Fibroblast of skin of back (primary cell): ENCODE measurements at places on chromosomes 4 and X.
A peak's percentile ranks its signal among the peaks of the same experiment; 100 is the strongest.

DNA sequence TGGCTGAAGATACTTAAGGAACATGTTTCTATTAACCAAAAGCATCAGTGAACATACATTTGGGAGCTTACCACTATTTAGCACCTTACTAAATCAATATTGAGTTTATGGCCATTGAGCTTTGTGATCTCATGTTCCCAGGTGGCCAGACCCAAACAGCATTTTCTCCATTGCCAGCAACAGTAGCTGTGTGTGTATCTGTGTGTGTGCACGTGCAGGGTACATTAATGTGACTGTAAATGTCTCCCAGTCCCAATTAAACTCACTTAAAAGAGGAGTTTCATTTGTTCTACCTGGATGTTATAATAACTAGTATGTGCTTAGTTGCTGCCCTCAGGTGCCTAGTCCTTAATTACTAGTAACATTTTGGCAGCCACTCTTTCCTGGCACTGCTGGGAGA is 282.4 kb downstream of the NR3C2 start:
- DNase-seq = no peak

DNA sequence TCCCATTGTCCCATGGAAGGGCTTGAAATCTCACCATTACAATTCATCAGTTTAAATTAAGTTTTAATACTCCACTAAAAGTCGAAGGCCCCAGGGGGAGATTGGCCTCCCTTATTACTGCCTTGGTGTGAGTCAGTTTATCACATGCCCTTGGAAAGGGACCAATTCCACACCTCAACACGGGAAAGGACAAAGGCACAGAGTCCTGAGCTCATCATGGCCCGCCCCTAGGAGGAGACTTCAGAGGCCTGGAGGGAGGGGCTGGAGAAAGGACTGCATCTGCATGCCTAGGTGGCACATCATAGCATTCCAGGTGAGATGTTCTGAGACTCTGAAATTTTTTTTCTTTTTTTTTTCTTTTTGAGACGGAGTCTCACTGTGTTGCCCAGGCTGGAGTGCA is 2.8 kb upstream of the SEL1L3 start:
- DNase-seq = no peak

- peak; percentile 80 for DNase-seq
These were observed 53.9 kb upstream of the SORBS2 start for GRCh38 chr4:185865901-185866328.

- DNase-seq = no peak
These were observed 28.3 kb upstream of the MAGEC2 start for GRCh38 chrX:142233400-142233799.

DNA sequence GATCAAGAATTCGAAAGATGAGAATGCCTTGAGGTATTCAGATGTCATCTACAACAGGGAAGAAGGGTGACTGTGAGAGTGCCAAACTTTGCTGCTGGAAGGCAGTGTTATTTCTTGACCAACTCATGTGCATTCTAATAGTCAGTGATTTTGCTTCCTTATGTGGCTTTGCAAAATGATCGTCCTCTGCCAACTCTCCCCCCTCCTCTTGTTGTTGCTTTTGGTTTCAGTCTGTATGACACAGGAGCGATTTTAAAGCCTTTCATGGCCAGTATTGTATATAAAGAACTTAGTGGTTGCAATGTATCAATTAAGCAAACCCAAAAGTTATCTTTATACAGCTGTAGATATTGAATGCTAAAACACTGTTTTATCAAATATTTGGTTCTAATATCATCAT is 379.1 kb downstream of the IL1RAPL1 start:
- DNase-seq = peak; percentile 7
